ENCODE measurements at places on chromosomes 5 and 9.

DNA sequence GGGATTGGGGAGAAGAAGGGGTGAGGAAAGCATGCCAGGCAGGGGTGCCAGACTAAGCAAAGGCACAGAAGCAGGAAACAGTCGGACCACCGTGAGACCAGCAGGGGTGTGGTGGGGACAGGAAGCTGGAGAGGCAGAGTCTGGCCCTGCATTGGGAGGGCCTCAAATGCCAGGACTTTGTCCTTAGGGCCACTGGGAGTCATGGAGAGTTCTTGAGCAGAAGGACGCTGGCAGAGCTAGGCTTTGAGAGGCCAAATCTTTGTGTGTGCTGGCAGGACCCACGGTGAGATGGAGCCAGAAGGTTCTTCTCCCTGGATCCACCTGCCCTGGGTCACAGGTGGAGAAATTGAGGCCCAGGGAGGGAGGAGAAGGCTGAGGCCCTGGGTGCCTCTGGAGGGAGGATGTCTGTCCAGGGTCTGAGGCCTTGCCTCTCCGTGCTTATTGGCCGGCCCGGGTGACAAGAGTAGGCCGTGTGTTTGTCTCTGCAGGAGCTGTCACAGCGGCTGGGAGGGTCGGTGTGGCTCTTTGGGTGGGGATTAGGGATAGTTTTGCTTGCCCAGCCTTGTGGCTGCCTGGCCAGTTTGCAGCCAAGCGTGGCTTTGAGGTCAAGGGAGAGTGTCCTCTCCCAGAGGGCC, 1.8 kb upstream of the ENG start:
- DNase-seq, result no peak

DNA sequence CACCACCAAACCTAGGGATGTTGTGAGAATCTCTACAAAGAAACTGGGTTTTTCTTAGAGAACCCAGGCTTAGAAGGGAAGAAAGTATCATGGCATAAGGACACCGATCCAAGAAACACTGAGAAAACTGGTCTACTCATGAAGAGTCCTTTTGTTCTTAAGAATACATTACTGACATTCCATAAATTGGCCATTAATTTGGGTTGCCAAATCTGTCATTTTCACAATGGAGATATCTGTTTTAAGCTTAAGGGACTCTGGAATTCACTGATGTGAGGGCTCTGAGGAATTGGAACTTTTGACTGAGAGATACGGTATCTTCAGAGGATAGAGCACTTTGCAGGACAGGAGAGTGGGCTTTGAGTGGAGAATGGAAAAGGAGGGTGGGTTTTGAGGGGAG, 315.3 kb upstream of the ZNF608 start:
- no peak for DNase-seq

DNA sequence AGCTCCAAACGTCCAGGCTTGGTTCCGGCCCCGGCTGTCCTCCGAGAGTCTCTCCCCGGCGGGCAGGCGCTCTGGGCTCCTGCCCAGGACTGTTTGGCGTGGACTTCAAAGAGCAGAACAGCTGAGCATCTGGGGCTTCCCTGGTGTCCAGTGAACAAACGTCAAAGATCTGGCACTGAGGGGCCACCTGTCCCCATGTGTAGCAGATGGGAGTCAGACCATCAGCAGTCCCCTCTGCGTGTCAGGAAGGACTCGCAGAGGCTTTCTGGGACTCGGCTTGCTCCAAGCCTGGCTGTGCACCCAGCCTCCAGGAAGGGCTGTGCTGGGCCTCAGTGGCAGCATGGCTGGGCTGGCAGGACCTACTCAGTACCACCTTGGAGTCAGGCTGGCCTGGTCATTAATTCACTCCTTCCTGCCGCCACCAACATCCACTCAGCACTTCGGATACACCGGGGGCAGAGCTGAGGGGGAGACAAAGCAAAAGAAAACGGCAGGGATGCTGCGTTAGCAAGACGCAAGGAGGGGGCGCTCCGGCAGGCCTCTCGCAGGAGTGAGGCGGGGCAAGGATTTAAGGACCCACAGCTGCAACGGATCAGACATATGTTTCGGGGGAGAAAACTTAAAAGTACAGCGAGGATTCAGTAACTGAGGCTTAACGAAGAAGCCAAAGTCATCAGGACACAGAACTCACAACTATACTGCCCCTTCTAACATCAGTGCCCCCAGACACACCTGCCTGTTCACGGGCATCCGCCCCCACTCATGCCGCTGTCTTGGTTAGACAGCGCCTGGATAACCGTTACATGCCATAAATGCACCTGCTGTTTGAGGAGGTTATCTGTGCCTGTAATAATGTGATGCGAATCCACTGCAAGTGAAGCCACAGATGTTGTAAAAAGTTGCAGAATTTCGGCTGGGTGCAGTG, 164.5 kb upstream of the PHYKPL start:
- no peak for DNase-seq

GRCh38 chr9:137232510-137232909, 1.8 kb downstream of the SLC34A3 start:
- DNase-seq, result no peak

DNA sequence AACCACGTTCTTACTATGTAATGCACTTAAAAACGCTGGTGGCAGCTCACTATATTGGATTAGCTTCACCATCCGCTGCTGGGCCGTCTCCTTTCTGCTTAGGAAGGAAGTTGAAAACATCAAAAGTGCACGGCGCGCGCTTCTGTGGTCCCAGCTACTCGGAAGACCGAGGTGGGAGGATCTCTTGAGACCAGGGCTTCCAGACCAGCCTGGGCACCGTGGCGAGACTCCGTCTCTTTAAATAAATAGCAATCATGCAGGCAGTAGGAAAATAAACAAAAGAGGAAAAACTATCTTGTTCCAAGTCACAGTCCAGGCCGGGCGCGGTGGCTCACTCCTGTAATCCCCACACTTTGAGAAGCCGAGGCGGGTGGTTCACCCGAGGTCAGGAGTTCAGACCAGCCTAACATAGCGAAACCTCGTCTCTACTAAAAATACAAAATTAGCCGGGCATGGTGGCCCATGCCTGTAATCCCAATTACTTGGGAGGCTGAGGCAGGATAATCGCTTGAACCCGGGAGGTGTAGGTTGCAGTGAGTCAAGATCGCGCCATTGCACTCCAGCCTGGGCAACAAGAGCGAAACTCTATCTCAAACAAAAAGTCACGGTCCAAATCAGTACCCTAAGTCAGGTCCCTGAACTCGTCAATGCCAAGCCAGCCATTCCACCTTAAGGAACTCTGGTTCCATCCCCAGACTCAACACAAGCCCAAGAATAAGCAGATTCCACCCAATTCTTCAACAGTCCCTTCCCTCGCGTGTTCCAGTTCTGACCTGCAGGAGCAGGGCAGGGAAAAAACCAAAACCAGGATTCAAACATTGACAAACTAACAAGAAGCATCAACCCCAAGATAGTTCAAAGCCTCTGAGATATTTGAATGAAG, 1.0 kb upstream of the GOLGA1 start:
- DNase-seq, result peak; percentile 66

- DNase-seq, result no peak
These were observed 590 bp downstream of the ENTPD2 start for GRCh38 chr9:137052998-137053943.

DNA sequence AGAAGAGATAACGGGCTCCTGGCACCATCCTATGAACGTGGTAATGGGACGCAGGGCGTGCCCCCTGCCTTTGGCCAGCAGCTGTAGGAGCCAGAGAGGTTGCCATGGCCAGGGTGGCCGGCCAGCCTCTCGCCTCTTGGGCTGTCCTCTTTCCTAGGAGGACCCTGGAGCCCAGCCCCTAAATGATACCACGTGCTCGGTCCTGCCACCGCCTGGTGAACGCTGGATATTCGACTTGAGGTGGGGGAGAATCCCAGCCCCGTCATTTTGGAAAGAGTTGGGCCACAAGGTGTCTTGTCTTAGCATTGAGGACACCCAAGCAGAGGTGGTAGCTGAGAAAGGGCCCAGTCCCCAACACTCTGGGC, 391 bp upstream of the NRG2 start:
- no peak for DNase-seq

DNA sequence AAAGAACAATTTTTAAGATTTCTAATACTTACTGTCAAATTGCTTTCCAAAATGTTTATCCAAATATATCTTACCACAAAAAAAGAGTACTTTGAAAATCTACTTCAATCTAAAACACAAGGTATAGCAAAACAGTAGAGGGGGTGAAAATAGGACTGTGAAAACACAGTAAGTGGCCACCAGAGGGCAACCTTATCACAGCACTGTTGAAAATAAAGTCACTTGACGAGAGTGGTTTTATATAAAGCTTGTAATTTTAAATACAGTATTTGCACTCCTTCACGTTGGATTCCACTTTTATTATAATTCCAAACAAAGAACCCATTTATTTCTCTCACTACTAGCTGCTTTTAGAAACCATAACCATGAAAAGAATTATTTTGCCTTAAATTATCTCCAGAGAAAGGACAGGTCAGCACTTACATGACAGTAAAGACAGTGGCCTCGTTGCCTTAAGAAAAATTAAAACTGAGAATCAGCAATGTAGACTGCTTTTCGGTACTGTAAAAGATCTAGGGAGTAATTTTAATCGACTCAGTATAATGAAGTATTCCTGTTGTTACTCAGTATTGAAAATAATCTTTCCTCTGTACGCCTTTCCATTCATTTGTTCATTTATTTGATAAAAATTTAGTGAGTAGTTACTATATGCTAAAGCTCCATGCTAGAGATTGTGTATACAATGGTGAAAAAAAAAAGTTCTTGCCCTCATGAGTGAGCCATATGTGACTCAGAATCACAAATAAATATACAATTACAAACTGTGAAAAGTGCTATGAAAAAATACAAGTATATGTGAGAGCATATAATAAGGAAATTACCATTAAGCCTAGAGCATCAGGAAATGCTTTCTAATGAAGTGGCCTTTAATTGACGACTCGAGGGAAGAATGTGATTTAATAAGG, 40.0 kb upstream of the CDK5RAP2 start:
- DNase-seq, result peak; percentile 54

- DNase-seq, result no peak
These were observed at the start of gene PCDHAC2 for GRCh38 chr5:140966293-140967225. Gene PCDHAC2, plus strand, starts transcription at chr5:140966476. Its CDS starts 291 bp downstream, at chr5:140966767.

GRCh38 chr5:144033486-144033885, 137.0 kb downstream of the YIPF5 start:
- DNase-seq, result no peak

DNA sequence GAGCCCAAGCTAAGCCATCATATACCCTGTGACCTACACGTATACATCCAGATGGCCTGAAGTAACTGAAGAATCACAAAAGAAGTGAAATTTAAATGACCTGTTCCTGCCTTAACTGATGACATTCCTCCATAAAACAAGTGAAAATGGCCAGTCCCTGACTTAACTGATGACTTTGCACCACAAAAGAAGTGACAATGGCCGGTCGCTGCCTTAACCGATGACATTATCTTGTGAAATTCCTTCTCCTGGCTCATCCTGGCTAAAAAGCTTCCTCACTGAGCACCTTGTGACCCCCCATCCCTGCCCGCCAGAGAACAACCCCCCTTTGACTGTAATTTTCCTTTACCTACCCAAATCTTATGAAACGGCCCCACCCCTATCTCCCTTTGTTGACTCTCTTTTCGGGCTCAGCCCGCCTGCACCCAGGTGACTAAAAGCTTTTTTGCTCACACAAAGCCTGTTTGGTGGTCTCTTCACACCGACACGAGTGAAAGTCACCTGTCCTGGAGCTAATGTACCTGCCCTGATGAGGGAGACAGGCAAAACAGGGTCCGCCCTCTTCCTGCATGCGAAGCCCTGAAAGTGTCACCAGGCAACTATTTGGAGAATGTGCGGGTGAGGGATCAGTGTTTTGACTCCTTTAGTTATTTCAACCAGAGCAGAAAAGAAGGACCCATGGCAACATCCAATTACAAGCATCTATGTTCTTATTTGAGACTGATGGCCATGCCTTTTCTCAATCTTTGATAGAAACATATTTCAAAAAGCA, 266.1 kb downstream of the SMARCA2 start:
- DNase-seq, result no peak

DNA sequence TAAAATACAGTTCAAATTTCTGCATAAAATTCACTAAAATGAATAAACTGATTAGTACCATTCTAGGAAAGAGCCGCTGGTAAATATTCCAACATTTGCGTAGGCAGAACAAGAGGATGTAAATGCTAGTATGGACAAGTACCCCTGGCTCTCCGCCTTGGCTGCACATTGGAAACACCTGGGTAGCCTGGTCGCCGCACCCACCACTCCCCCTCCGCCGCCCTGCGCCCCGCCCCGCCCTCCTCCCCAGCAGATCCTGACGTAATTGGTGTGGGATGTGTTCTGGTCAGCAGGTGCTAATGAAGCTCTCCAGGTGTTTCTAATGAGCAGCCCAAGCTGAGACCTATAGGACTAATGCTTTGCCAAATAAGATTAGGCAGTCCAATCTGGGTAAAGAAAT, 225.7 kb downstream of the FRMD3 start:
- DNase-seq, result no peak

- DNase-seq, result no peak
These were observed 150.5 kb downstream of the CD180 start for GRCh38 chr5:67045816-67046740.

DNA sequence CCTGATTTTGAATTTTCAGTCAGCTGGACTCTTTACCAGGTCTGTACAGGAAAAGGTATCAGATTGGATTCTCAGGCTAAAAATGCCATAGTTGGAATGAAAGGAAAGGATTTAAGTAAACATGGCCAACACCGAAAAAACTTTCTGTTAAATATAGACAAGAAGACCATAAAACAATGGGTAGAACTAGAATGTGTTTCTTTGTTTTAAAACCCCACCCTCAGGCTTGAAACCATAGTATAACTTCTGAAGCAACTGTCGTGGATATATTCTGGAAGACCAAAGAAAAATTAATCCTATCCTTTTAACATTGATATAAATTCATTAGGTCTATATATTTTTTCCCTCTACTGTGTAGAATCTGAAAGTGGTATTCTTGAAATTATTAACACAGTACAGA, 118.6 kb upstream of the HAPLN1 start:
- DNase-seq, result no peak

GRCh38 chr5:85896514-85896913, 721.2 kb upstream of the COX7C start:
- no peak for DNase-seq

DNA sequence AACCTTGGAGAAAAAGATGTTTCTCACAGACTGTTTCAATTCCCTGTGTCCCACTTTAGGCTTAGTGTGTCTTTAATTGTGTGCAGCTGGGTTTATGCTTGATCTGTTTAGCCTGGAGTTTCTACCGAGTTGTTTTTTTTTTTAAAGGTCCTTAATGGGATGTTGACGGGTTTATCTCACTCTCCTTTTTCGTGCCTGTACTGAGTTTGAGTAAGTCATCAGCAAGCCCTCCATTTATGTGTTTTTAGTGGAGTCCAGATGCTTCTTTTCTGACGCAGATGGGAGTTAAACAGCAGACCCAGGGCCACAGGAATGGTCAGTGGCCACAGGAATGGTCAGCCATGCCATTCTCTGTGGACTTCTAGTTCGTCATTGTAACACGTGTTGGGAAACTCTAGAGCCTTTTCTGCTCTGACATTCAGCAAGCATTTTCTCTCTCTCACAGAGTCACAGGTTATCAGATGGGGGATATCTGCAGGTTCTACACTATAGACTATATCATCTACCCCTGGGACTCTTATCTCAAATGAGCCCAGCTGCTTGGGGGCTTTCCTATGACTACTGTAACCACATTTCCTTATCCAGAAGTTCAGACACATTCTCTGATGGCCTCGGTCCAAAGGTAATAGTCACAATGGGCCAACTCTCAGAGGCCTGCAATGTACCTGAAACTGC, 190.5 kb downstream of the TTLL11 start:
- no peak for DNase-seq

GRCh38 chr9:85142968-85143367, 473.4 kb downstream of the NTRK2 start:
- DNase-seq, result no peak

GRCh38 chr5:143328589-143329220, 74.8 kb downstream of the NR3C1 start:
- no peak for DNase-seq

Data from activated gamma-delta T cell treated with Interleukin-2 at 50 U/mL for 16 hours (primary cell).